ENCODE measurements at places on chromosomes 5 and 9. TPM values are rescaled to one million over a fixed set of nuclear protein-coding genes. Genes with fewer than 3 reads are reported as not detected.
A peak's percentile ranks its signal among the peaks of the same experiment; 100 is the strongest.

DNA sequence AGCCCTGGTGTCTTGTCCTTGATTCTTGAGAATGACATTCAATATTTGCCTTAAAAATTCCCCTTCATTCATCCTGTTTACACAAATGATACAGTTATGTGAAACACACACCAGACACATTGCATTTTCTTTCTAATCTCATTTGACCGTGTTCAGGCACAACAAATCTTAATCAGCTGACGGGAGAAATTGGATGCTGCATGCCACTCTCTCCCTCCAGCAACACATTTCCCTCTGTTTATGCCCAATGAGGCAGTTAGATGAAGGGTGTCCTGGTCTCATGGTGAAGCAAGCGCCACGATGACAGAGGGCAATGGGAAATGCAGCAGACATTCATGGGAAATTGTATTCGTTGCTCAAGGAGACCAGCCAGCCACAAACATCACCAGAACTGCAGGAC lies 3.2 kb upstream of the FGF1 start:
- no peak for DNase-seq

Gene SIT1
- total RNA-seq: not detected

DNA sequence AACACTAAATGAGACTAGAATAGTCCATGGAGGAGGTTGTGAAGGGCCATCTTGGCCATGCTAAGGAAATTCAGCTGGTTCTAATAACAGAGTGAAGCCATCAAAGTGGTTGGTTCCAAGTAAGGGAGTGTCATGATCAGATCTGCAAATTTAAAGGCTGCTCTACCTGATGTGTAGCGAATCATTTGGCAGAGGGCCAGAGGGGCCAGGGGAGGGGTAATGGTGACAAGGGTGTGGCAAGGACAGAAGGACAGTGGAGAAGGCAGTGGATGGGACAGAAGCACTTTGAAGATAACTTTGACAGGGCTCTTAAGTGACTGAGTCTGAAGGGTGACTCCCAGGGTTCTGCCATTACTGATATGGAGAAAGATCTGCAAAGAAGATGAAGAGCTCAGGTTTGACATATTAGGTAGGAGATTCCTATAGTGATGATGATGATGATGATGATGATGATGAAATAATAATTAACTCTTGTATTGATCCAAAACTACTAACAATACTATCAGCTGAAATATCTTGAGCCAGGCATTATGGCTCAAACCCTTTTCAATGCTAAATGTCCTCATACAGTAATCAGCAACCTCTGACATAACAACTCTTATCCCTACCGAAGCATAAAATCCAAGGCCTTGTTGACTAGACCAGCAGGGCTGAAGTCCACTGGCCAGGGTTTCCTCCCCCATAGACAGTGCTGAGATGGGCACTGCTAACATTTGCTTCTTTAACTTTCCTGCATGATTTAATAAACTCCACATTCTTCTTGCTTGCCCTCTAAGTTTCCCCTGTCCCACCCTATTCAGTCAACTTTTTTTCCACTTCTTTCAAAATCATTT lies 20.0 kb downstream of the KIAA1191 start:
- no peak for DNase-seq

DNA sequence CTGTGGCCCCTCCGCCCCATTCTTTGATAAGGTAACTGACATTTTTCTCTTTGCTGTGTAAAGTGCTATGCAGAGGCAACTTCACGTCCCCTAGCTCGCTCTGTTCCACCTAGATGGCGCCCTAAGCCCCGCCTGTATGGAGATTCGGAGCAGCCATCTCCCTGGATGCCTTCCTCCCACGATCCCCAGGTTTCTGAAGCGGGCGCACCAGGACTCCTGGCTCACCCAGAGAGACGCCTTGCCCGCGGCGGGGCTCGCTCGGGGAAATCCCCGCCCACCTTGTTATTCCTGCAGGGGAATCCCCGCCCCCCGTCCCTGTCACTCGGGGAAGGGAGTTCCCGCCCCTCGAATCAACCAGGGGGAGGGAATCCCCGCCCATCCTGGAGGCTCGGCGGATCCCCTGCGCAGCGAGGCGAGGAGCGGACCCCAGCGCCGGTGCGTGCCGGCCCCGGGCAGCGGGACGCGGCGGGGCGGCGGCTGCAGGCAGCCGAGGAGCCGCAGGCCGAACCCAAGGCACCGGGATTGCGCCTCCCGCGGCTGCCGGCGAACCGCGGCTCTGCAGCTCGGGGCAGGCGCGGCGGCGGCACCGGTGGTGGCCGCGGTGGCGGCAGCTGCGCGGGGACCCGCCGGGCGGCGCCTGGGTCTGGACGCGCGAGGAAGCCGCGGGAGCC lies at the start of gene PDZD2:
TSS of gene PDZD2 (plus strand) at position 384 of the 671 bp plus-strand sequence.
- DNase-seq: peak; percentile 86

GRCh38 chr9:128043467-128043868 lies 23.7 kb downstream of the NAIF1 start:
- no peak for DNase-seq

Gene CCNJL
- total RNA-seq: 8.2 TPM

- no peak for DNase-seq
Observed at GRCh38 chr9:35723426-35723825, 8.6 kb downstream of the TLN1 start.

DNA sequence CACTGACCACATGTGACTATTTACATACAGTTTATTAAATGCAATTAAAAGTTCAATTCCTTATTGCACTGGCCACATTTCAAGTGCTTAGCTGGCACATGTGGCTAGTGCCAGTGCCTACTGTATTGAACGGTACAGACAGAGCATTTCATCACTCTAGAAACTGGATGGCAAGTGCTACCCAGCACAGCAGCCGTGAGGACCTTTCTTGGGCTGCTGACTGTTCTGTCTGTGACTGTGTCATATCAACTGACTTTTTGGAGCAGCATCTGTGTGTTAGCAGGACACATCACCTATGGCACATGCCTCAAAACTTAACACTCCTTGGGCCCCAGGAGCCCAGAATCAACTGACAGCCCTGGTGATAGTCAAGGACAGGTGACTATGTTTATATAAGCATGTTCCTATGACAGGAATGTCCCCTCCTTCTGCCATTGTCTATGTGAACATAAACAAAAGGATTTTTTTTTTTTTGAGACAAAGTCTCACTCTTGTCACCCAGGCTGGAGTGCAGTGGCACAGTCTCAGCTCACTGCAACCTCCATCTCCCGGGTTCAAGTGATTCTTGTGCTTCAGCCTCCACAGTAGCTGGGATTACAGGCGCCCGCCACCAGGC lies 8.9 kb downstream of the IRF1 start:
- no peak for DNase-seq

GRCh38 chr5:40029711-40030495 lies 605.1 kb upstream of the DAB2 start:
- DNase-seq: no peak

Gene GPR150
- 0.16 TPM for total RNA-seq

- DNase-seq: no peak
Observed at GRCh38 chr5:31435730-31436129, 96.2 kb downstream of the DROSHA start.

DNA sequence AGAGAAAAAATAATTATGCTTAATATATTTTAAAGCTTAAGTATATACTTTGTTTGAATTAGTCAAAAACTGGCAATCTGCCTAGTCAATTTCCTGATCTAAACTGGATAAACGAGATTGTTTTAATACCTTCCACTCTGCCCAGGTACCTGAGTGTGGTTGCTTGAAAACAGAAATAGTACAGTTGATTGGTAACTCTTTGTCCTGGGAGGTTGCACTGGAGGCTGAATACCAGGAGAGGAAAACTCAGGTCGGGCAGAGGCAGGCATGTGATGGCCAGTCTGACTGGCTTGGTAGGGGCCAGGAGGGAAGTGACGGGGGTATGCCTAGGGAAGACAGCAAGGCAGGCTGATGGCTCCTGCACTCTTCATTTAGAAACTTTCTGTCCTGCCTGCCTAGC lies 80.2 kb downstream of the PIK3R1 start:
- DNase-seq: no peak

- DNase-seq: no peak
Observed at GRCh38 chr5:126849101-126849678, 72.3 kb downstream of the LMNB1 start.

Gene COL5A1
- 1,552 TPM for total RNA-seq

Gene OR1Q1
- total RNA-seq: not detected

DNA sequence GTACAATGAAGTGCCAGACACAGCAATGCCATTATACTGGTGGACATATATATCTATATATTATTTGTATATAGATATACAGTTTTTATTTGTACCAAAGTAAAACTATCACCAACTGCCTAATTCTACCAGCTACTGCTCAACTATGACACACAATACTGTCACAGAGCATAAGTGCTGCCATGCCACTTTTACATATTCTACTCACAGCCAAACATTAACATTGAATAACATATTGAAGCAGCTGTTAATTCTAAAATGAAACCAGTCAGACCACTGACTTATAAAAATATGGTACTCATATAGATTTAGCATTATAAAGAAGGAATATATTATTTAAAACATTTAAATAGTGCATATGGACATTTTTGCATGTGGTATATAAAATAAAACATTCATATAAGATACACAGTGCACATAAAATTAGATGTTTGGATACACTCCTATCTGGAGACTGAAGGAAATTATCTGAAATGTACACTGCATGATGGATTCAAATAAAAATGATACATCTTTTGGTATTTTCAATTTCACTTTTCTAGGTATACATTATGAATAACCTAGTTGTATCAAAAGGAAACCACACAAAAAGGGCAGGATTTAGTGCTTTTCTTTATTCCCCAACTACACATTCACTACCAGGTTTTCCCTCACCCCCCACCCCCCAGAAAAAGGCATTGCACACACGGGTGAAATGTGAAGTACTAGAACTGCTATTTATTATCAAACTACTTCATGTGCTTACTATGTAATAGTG lies 48.9 kb downstream of the PKD2L2 start:
- no peak for DNase-seq

Gene KCNV2
- total RNA-seq: not detected

- DNase-seq: no peak
Observed at GRCh38 chr5:126931963-126932660, 98.2 kb downstream of the MARCHF3 start.

DNA sequence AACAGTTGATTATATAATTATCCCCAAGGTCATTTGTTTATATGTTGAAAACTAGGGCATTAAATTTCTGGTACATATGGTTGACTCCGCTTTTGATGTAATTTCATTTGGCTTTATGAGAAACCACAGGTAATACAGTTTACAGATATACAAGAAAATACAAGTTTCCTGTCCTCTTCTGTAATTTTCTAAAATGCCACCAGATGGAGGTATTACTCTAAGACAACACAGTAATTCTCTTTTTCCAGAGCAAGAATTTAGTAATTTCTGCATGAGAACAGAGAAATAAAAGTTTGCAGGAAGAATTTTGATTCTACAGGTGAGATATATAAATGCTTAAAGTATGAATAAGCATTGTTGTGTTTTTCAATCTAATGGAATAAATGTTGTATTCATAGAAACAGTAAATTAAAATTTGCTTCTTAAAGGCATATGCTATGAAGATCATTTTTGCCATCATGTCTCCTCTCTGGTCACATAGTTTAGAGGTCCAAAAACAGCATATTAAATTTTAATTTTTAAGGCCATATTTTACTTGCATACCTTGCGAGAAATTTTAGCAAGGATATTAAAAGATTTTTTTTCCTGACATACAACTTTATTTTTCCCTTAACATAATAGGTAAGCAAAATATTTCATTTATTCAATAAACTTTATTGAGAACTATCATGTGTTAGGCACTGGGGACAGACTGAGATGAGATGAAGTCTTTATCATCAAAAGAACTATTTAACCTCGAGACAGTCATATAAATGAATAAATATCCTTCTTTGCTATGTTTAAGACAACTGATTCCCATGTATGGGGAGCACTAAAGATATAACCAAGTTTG lies 22.7 kb downstream of the CHD1 start:
- no peak for DNase-seq

DNA sequence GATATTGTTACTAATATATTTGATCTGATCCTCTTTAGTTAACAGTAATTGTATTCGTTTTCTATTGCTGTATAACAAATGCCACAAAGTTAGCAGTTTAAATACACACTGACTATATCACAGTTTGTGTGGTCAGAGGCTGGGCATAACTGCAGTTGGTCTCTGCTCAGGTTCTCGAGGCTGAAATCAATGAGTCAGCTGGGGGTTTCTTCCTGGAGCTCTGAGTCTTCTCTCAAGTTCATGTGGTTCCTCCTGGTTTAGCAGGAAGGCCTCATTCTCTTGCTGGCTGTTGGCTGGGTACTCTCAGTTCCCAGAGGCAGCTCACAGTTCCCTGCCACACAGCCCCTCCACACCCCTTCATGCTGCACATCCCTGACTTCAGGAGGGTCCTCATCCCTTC lies 20.7 kb downstream of the COL23A1 start:
- no peak for DNase-seq

DNA sequence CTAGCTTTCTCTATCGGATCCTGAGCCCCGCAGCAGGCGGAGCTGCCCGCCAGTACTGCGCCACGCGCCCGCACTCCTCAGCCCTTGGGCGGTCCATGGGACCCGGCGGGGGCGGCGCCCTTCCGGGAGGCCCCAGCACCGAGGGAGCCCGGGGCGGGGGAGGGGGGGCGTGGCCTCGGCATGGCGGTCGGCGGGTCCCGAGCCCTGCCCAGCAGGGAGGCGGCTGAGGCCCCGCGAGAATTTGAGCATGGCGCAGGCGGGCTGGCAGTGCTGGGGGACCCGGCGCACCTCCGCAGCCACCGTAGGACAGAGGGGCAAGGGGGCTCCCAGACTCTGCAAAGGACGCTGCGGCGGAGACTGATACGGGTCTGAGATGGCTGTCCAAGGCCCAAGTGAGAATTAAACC lies 6.8 kb downstream of the ZDHHC11B start:
- no peak for DNase-seq

GRCh38 chr5:96037128-96037527 lies 75.5 kb upstream of the ELL2 start:
- no peak for DNase-seq

DNA sequence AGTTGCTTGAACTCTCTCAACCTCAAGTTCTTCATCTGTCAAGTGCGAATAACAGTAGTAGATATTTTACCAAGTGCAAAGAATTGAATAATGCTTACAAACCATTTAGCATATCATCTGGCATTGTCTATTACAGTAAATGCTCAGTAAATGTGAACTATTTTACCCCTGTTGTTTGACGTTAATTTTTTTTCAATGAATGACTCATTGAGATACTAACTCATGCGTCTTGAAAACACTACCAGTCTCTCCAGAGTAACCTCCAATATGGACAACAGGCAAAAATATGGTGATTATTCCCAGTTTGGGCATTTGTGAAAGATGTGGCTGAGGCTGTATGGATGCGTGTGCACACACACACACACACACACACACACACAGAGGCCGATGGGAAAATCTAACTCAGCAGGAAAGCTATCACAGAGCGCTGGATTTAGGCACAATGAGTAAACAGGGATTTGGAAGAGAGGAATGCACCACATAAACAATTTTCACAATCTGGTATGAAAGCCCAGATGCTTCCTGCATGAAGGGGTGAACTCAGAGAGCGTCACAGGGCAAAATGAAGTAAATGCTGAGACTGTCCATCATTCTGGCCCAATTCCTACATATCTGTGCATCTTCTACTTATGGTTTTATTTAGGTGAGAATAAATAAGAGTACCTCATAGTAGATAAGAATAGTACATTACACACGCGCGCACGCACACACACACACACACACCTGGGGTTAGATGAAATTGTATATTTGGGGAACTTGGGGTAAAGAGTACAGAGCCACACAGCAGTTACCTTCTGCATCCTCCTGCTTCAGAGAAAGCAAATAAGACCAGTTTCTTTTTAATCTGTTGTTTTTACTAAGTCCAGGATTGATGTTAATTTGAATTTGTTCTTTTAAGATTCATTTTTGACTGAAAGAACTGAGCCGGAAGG lies 128.7 kb downstream of the PALM2AKAP2 start:
- no peak for DNase-seq
